ENCODE measurements at places on chromosomes 2 and 18. TPM values are rescaled to one million over a fixed set of nuclear protein-coding genes. Genes with fewer than 3 reads are reported as not detected.

LANCL1 gene
- 44.2 TPM for total RNA-seq

ODC1 gene
- 68.8 TPM for total RNA-seq

DSG4 gene
- total RNA-seq, result not detected

MRPS5 gene
- total RNA-seq, result 54.4 TPM

GRCh38 chr18:49842656-49843055, 29.3 kb upstream of the ACAA2 start:
- no peak for DNase-seq

GRCh38 chr2:187453078-187453641, 5.1 kb upstream of the CALCRL start:
- no peak for DNase-seq

- no peak for DNase-seq
These were observed 125.8 kb upstream of the COPS8 start for GRCh38 chr2:236959876-236960275.

GRCh38 chr2:23772684-23773083, 154.2 kb downstream of the ATAD2B start:
- DNase-seq, result no peak

DNA sequence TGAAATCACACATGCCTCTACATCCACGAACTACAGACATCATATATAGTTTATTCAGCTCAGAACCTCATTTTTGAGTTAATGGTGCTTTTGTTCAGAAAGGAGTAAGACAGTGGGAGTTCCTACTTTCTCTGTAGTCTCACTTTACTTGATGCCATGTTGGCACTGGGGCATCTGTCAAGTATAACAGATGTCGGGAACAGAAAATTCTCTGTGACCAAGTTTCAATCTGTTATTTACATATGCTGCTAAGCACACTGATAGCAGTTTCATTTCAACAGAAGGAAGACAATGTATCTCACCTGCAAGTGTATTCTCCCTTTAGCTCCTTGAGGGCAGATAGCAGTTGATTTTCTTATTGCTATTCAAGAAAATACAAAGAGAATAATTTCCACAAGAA, 774.1 kb downstream of the METTL4 start:
- DNase-seq, result no peak
